Hypothalamus (tissue), 51 donors: ENCODE measurements at places on chromosomes 16 and 17.
A peak's percentile ranks its signal among the peaks of the same experiment; 100 is the strongest.

GRCh38 chr16:54203384-54203783 lies 83.2 kb downstream of the IRX3 start:
- no peak for DNase-seq

DNA sequence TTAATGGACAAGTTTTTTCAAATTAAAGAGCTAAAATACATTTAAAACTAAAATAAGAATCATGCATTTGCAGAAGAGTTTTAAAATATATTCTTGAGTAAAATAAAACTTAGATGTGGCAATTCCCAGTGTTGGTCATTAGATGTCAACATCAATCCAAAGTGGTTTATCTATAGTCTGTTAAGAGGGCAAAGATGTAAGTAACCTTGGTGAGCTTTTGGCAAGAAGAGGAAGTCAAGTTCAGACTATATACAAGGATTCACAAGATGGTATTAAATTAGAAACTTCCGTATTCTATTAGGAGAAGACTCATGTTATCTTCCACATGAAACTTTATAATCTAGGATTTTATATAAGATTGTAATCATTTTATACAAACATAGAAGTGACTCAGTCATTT lies 73.1 kb downstream of the CEP95 start:
- no peak for DNase-seq

GRCh38 chr16:58125781-58126335 lies 3.3 kb downstream of the CFAP20 start:
- DNase-seq, result no peak

DNA sequence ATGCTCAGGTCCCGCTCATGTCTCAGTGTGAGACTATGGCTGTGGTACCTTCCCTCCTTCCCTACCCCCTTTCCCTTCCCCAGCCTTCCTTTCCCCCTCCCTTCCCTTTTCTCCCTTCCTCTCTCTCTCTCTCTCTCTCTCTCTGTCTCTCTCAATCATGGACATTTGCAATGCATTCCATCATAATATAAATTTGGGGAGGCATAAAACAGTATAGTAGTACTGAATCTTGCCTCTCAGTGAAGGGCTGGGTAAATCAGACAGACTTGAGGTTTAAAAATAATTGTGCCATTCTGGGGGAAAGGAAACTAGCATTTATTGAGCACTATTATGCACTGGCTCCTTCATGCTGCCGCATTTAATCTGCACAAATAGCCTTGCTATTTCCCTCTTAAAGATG lies 4.3 kb downstream of the ZKSCAN2 start:
- no peak for DNase-seq

GRCh38 chr16:88355389-88356123 lies 27.2 kb upstream of the ZNF469 start:
- DNase-seq, result no peak

DNA sequence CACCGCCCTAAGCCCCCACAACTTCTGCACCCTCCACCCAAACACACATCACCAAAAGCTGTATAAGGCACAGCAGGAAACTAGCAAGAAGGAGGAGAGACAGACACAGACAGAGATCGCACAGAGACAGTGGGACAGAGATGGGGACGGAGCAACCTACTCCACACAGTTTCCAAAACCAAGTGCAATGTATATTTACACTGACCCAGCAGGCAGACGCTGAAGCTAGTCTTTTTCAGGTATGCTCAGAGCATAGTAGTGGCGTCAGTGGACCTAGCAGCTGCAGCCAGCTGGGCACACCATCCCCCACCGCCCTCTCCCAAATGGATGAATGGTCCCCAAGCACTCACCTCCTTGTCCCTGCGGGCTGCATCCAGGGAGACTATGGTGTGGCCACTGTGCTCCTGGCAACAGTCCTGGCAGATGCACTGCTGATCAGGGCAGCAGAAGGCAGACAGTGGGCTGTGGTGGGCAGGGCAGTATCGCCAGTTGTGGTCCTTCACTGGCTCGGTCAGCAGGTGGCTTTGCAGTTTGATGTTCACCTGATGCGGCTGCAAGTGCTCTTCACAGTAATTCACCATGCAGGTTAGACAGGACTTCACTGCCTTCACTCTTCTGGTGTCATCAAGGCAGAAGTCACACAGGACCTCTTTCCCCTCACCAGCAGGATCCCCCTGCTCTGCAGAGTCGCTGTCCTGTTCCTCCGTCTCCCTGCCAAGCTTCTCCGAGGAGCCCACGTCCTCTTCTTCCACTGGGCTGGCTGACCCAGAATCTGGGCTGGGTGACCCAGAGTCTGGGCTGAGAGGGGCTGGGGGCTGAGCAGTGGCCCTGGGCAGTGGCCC lies 31.5 kb upstream of the FBXW10B start:
- DNase-seq, result no peak

DNA sequence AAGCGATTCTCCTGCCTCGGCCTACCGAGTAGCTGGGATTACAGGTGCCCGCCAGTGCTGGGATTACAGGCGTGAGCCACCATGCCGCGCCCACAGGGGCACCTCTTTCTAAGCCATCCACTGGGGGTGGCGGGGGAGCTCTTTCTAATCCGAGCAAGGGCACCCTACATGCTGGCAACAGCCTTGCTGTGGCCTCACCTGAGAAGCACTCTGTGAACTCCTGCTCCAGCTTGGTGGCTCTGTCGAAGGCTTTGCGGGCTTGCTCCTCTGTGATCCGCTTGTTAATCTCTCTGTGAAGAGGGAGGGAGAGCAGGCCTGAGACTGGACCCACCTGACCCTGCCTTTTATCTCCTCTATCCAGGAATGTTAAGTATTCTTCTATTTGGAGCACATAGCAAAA lies 11.9 kb upstream of the ASGR1 start:
- no peak for DNase-seq

- DNase-seq, result no peak
Measured at GRCh38 chr17:17236295-17237025, 508 bp downstream of the FLCN start.

DNA sequence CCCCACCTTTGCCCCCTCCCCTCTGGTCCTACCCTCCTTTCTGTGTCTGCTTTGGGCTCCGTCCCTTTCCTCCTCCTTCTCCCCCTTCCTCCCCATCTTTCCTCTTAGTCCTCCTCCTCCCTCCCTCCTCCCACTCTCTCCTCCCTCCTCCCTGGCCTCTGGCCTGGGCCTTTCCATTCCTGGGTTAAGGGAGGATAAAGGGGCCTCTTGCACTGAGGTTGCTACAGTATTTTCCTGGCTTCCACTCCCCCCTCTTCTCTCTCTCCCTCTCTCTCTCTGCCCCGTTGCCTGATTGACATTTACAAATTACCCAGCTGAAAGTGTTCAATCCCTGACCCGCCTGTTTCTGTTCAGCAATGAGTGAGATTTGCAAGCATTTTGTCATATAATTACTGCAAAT lies 44.0 kb downstream of the MRM1 start:
- DNase-seq, result no peak

GRCh38 chr17:37214416-37214815 lies 161.4 kb upstream of the C17orf78 start:
- no peak for DNase-seq

- no peak for DNase-seq
Measured at GRCh38 chr16:11372073-11372828, 27.0 kb downstream of the RMI2 start.

GRCh38 chr17:3788200-3788599 lies 12.8 kb downstream of the ITGAE start:
- DNase-seq, result no peak

DNA sequence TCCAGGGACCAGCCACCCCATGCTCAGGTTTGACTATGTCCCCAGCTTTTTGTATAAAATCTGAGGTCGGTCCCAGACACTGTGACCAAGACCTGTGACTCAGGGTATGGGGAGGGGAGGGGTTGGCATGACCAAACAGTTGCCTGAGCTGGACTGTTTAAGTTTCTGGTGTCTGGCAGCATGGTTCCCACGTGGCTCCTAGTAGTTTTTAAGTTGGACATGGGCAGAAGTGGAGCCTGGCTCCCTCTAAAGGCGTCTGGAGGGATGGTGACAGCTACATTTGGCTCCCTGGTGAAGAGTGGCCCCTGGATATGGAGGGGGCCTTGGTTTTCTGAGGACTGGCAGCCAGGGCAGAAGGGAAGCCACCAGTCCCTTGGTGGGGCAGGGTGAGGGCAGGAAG lies 7.9 kb downstream of the SMCR8 start:
- DNase-seq, result no peak

- DNase-seq, result no peak
Measured at GRCh38 chr17:29677221-29677791, 54.6 kb upstream of the CORO6 start.

DNA sequence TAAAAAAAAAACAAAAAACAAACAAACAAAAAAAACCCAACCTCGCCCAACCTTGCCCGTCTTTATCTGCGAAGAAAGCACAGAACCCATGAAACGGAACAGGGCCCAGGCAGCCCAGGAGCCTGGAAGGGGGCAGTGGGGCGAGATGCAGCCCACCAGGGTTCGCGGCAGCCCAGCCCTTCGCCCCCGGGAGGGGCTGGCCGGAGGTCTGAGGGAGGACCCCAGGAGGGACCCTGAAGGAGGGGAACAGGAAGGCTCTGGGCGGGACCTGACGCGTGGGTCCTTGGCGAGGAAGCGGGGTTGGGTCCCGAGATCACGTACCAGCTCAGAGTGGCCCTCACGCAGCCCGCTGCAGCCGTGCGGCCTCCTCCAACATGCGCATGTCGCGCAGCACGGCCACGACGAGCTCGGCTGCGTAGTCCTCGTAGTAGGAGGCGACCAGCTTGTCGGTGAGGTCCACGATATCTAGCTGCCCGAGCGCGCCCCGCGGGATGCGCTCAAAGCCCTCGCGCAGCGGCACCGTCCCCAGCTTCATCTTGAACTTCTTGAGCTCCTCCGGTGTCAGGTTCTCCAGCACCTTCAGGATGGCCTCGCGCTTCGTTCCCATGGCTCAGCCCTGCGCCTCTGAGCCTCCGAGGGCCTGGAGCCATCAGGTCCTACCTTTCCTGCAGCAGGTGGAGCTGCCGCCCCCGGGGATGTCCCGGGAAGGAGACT lies at the start of gene PYDC1:
TSS of gene PYDC1 (minus strand) at position 714 of the 714 bp plus-strand sequence. CDS start at position 607, 107 bp downstream.
- no peak for DNase-seq

DNA sequence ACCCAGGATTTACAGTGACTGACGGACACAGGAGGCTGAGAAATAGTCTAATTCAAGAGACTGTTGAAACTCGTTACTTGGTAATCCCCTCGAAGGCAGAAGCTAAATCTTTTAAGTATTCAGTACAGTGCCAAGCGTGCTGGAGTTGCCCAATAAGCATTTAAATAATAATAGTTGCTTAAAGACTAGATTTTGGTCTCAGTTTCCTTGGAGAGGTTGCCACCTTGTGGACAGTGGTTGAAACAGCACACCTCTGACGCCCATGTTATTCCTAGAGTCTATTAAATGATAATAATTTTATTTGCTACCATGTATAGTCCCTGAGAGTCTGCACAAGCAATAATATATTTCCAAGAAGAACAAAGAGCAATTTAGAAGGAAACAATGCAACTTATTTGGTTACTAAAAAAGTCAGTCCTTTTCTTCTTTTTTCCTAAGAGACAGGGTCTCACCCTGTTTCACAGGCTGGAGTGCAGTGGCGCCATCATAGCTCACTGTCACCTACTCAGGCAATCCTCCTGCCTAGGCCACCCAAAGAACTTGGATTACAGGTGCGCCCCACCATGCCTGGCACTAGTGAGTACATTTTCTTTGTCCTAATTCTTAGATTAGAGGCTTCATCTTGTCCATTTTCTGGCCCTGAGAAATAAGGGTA lies 138.0 kb upstream of the NUDT7 start:
- DNase-seq, result peak; percentile 13

GRCh38 chr16:69266334-69267063 lies 44.7 kb upstream of the VPS4A start:
- DNase-seq, result no peak

- no peak for DNase-seq
Measured at GRCh38 chr17:3798273-3799180, 2.5 kb downstream of the ITGAE start.

- no peak for DNase-seq
Measured at GRCh38 chr16:57533431-57534336, 2.7 kb downstream of the CCDC102A start.

DNA sequence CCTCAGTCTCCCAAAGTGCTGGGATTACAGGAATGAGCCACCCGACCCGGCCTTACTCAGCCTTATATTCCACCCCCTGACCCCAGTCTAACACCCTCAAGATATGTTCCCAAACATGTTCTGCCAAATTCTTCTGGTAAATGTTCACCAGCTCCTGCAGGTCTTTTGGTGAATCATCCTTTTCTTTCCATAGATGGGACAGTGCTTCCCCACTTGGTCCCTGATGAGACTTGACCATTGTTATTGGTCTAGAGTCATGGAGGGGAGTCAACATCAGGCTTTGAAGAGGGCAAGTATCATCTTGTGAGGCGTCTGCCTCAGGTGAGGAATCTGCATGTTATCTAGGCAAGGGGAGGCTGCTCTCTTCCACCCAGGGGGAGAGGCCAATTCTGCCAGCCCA lies 10.4 kb upstream of the RUNDC3A start:
- no peak for DNase-seq

DNA sequence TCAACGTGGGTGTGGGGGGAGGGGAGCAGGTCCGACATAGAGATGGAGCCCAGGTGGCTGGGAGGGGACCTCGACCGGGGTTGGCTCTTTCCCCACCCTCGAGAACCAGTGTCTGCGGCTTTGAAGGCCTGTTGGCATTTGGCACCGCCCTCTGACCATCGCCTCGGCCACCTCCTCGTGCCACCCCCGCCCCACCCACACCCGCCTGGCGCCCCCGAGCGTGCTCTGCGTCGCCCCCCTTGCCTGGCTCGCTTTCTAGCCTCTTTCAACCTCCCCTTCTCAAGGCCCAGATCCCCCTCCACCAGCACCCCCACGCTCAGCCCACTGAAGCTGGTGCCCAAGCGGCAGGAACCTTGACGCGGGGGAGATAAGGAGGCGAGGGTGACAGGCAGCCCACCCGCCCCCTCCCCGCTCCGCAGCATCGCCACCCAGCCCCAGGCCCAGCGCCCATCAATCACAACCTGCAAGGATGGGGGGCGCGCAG lies 619 bp downstream of the CACNB1 start:
- DNase-seq, result no peak

DNA sequence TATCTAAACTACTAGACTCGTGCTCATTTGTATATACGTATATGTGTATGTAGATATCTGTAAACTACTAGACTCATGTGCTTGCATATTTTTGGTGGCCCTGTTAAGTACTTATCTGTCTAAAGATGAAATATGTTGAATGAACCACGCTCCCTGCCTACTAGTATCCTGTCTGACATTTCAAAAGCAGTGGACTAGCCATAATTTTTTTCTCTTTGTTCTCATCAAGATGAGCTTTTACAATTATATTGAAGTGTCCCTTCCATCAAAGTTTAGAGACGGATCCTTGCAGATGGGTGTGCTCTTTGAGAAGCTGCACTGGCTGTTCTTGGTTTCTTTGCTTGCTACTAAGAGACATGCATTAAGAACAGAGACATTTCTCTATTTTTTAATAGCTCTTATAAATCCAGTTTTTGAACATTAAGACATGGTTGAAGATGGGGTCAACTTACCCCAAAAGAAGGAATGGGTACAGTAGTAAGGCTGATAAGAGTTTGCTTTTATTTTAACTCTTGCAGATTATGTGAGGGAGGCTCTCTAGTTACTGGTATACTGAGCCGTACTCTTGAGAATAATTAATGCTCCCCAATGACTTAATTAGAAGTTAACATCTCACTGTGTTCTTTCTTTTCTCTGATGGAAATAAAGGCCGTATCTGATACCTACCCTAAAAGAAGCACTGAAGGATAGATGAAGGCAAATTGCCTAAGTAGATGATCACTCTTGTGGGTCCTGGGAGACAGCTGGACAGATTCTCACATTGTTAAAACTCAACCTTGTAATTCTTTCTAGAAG lies 3.4 kb downstream of the CNTNAP4 start:
- no peak for DNase-seq

GRCh38 chr17:74451557-74451956 lies 14.9 kb upstream of the CD300A start:
- DNase-seq, result no peak

- DNase-seq, result no peak
Measured at GRCh38 chr17:50686494-50687199, 21.1 kb downstream of the ANKRD40 start.

- no peak for DNase-seq
Measured at GRCh38 chr16:67252609-67253497, 4.1 kb downstream of the SLC9A5 start.
